ENCODE measurements at places on chromosomes 5 and 9.

DNA sequence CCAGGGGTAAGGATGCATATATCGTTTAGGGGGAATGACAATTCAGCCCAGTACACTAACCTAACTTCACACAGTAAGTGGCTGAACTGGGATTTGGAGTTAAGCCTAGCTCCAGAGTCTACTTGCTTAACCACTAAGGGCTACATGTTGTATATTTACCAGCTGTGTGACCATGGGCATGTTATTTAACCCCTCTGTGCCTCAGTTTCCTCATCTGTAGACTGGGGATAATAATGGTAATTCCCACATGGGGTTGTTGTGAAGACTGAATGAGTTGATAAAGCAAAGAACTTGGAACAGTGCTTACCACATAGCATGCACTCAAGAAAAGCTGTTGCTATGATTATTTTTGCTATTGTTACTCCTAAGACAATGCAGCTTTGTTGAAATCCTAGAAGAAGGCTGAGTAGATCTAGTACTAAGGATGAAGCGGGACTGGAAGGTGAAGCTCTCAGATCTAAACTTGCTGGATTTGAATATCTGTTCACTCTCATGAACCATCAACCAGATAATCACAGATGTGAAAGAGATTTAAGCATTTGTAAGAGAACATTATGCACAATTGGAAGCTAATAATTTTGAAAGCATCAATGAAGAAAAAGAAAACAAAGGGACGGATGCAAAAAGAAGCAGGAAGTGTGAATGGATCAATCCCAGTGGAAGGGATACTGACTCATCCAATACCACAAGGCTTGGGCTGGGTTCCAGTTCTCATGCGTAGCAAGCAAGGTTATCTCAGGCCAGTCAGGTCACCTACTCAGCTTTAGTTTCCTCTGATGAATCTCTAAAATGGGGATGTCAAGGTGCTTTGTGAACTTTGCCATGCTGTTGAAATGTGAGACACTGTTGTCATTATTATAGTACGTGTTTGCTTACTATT lies 78.5 kb upstream of the TBC1D2 start:
- DNase-seq = no peak

DNA sequence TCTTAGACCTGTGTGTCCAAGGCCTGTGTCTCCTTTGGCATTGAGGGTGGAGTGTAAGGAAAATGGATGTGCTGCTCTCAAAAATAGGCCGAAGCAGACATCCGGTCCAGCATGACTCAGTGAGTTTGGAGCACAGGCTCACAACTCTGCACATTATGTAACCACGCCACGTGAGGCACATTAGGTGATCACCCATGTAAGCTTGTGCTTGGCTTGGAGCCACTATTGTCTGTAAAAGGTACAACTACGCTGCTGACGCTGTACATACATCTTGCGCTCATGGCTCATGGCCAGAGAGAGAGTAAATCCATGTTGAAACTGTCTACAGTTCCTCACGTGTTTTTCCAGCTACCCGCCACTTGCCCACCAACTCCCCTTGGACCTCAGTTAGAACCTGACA lies 177.5 kb downstream of the PDE4D start:
- no peak for DNase-seq

DNA sequence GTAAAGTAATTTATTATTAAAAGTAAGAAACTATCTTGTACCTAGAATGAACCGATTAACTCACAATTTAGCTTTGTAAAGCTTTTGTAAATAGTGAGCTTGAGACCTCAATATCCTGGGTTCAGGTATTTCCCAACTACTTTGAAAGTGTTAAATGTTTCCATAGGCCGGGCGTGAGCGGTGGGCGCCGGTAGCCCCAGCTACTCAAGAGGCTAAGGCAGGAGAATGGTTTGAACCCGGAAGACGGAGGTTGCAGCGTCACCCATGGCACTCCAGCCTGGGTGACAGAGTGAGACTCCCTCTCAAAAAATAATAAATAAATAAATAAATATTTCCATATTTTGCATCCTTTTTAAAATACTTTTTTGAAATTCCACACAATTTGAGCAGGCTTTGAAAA lies 1.5 kb upstream of the ANKH start:
- no peak for DNase-seq

GRCh38 chr5:81519217-81519905 lies 125.4 kb upstream of the ACOT12 start:
- DNase-seq = no peak

DNA sequence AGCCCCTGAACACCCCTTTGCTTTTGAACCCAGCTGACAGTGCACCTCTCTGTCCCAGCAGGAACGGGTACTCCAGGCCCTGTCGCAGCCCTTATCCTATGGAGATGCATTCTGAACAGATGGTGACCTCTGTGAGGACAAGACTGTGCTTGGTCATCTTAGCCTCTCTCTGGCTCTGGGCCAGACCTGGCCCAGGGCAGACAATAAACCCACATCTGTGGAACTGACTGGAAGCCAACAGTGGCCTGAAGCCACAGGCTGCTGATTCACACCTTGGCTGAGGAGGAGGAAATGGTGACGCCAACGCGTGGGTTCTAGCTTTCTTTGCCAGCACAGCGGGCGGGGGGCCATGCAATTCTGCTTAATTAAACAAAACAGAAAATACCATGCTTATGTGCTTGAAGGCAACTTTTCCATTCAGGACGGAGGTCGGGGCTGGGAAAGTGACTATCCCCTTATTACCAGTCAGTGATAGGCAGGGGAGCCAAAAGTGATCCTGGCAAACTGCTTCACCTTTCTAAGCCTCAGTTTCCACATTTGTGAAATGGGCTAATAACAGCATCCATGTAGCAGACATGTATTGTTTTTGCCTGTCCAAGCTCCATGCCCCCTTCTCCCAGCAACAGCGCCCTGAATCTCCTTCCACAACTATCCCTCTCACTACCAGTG lies 10.8 kb downstream of the SH3PXD2B start:
- no peak for DNase-seq
